ENCODE measurements at places on chromosomes 3 and 15.

- no peak for DNase-seq
These were observed 94.7 kb upstream of the PDZRN3 start for GRCh38 chr3:73719413-73719851.

GRCh38 chr3:101992863-101993262 is 143.5 kb downstream of the NFKBIZ start:
- no peak for DNase-seq

DNA sequence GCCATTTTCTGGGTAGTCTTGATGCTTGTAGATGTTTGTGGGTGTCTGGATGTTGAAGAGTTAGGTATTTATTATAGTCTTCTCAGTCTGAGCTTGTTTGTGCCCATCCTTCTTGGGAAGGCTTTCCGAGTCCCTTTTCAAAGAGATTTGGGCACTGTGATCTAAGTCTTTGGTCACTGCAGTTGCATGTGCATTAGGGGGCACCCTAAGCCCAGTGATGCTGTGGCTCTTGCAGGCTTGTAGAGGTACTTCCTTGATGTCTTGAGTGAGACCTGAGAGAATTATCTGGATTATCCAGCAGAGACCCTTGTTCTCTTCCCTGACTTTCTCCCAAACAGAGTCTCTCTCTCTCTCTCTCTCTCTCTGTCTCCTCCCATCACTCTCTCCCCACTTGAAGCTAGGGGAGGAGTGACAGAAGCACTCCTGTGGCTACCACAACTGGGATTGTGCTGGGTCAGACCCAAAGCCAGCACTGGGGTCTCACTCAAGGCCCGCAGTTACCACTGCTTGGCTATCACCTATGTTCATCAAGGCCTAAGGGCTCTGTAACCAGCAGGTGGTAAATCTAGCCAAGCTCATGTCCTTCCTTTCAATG is 68.5 kb downstream of the TMCO5A start:
- DNase-seq, result peak; percentile 35

- DNase-seq, result no peak
These were observed 4.7 kb downstream of the RRP9 start for GRCh38 chr3:51937014-51937413.

DNA sequence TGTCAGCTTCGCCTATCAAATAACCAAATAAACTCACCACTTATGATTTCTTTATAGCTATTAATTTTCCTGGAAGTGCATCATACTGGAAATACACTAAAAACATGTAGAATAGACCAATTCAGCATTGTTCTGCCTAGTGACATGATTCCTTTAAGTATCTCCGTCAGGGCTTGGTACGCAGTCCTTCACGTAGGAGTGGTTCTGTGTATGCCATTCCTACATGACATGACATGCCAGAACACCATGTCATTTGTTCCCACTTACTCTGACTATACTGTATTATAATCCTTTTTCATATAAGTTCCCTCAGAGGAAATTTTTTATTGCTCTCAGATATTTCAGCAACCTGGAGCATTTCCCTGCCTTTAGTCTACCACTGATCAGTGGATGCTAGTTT is 230.7 kb upstream of the EPHA3 start:
- DNase-seq, result no peak

DNA sequence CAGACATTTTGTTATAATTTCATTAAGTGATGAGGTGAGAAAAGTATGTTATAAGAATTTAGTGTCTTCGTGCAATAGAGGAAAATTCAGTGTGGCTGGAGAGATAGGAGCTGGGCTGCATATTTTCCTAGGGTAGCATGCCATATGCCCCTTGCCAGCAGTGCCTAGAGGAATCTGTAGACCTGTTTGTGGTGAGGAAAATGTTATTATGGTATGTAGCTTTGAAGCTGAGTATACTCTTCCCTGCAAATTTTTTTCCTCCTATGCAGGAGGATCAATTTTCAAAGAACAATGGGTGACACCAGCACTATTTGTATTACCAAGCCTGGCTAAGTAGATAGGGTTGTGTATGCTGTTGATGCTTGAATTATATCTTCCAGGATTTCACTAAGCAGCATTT is 200.6 kb downstream of the EDEM1 start:
- no peak for DNase-seq

- DNase-seq, result peak; percentile 41
These were observed 28.2 kb upstream of the RSL24D1 start for GRCh38 chr15:55224892-55225291.

DNA sequence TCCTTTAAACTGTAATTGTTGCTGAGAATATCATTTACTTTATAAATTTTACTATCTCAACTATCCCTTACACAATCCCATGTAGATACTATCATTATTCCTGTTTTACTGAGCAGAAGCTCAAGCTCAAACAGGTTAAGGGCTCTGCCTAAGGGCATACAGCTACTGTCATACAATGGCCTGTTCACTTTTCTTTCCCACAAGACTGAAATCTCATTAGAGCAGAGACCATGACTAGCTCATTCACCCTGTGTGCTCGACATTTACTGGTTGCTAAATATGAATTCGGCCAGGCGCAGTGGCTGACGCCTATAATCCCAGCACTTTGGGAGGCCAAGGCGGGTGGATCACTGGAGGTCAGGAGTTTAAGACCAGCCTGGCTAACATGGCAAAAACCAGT is 1.6 kb upstream of the MESP2 start:
- no peak for DNase-seq

DNA sequence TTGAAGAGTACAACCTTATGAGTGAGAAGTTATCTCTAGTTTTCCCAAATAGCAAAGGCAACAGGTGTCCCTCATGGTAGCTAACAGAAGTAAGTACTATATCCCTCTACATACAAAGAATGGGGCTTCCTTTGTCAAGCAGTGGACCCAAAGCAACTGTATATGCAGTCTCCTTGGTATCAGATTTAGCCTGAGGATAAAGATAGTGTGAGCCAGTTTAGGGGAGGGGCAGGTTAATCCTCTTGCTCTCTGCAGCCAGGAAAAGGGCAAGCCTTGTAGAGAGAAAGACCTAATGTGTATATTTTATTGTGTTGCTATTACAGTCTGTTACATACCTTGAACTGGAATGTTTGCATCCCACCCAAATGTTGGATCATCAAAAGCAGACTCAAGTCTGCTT is 117.9 kb upstream of the COL8A1 start:
- no peak for DNase-seq

GRCh38 chr3:185280572-185281365 is 26.9 kb upstream of the EHHADH start:
- no peak for DNase-seq

GRCh38 chr15:42331235-42331634 is 28.1 kb upstream of the CAPN3 start:
- DNase-seq, result no peak

DNA sequence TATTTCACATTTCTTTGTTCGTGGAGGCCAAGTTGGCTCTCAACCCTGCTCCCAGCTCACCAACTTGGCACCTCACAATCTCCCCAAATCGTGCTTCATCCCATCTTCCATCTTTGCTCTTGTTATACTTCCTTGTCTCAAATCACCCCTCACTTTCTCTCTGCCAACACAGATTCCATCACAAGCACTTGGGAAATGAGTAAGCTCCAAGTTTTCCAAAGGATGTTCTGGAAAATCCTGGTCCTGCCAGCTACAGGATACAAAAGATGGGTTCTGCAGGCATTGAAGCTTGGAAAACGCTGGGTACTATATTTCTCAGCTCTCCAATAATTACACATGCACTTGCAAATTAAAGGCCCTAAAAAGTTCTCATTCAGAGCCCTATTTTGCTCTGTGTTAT is 4.1 kb upstream of the TM4SF4 start:
- no peak for DNase-seq

GRCh38 chr3:19711160-19711782 is 222.7 kb downstream of the EFHB start:
- DNase-seq, result no peak

- no peak for DNase-seq
These were observed 47.0 kb downstream of the PSMD6 start for GRCh38 chr3:63976161-63976871.

DNA sequence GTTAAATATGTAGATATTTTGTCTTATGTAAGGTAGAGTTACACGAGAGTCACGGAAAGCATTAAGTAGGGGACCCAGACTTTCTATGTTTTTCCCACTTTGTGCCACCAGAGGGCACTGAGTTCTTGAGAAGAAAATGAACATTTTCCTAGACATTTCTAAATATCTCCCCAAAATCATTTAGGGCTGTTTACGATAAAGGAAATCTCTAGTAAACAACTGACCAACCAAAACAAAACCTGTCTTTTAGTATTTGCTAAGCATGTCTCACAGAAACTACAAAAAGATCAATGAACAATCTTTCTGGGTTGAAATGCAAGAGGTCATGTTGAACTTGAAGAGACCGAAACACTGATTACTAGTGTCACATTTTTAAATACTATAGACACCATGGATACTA is 16.1 kb downstream of the POU1F1 start:
- DNase-seq, result peak; percentile 4

- no peak for DNase-seq
These were observed 24.9 kb downstream of the CCDC33 start for GRCh38 chr15:74261041-74261440.

- DNase-seq, result no peak
These were observed 524.3 kb downstream of the GBE1 start for GRCh38 chr3:81237181-81237580.

GRCh38 chr15:56948764-56949101 is 30.3 kb downstream of the TCF12 start:
- no peak for DNase-seq

Measured in T-helper 2 cell (primary cell).